ENCODE measurements at places on chromosomes 4 and X. TPM values are rescaled to one million over a fixed set of nuclear protein-coding genes. Genes with fewer than 3 reads are reported as not detected.

TLL1 gene
- total RNA-seq, result not detected

SH3D19 gene
- not detected for total RNA-seq

KIT gene
- total RNA-seq, result 0.20 TPM

DNA sequence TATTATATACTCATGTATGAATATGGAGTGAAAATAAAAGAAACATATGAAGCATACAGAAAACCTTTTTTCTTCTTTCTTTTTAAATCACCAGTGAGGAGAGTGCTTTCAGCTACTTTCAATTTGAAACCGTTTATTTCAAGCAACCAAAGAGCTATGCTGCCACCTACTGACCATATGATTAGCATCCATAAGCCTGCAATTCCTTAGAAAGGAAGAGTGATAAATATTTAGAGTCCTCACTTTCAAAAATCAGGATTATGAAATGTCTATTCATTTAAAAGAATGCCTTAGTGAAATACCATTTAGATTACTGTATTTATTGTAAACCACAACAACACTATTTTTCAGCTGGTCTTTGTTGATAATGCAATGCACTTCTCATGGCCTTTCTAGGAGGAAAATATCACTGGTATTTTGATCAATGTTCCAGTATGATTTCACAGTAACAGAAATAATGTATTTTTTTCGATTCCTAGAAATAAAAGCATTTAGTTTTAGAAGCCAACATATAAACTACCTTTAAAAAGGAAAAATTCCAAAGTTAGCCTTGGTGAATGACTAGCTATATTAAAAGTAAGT is 667.6 kb downstream of the PCDH18 start:
- no peaks in the 10 kb centered on the region for H3K4me1 ChIP-seq
- no peak for DNase-seq
- H3K36me3 ChIP-seq, result no peaks in the 10 kb centered on the region
- H3K27me3 ChIP-seq, result no peaks in the 10 kb centered on the region
- no peak overlapping the region for H3K4me3 ChIP-seq

GRCh38 chr4:163603257-163603656 is 108.8 kb downstream of the TMA16 start:
- H3K27ac ChIP-seq, result no peak overlapping the region
- H3K27me3 ChIP-seq, result no peaks in the 10 kb centered on the region
- no peaks in the 10 kb centered on the region for H3K4me1 ChIP-seq
- no peaks in the 10 kb centered on the region for H3K36me3 ChIP-seq
- H3K4me3 ChIP-seq, result no peak overlapping the region

- no peaks in the 10 kb centered on the region for H3K36me3 ChIP-seq
- no peak overlapping the region for H3K4me3 ChIP-seq
- no peak for DNase-seq
Measured at GRCh38 chrX:12405306-12405705, 267.0 kb downstream of the FRMPD4 start.

GRCh38 chr4:48109413-48110263 is 24.4 kb downstream of the TXK start:
- H3K36me3 ChIP-seq, result peaks cover 13% of the 10 kb centered on the region
- H3K4me3 ChIP-seq, result no peak overlapping the region
- H3K27ac ChIP-seq, result no peak overlapping the region
- no peaks in the 10 kb centered on the region for H3K27me3 ChIP-seq
- peak; percentile 49 for DNase-seq
- peaks cover 17% of the 10 kb centered on the region for H3K4me1 ChIP-seq

DNA sequence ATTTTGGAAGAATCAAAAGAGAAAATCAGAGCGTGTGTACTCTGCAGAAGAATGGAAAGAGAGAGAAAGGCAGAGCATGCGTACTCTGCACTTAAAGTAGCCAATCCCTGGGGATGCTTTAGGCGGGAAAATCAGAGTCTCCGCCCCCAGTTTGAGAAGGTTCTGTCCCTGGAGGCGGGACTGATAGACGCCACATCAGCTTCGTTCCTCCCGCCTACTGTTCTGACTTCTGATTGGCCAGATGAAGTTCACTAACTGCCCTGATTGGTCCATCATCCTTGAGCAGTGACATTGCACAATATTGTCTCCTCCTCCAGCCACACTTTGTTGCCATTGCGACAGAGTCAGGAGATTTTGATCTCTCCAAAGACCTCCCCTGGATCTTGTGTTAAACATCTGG is 23.8 kb downstream of the SSX1 start:
- no peak for DNase-seq
- no peaks in the 10 kb centered on the region for H3K27me3 ChIP-seq
- H3K4me3 ChIP-seq, result no peak overlapping the region
- H3K27ac ChIP-seq, result no peak overlapping the region

GRCh38 chr4:169098532-169098931 is 88.5 kb upstream of the CBR4 start:
- H3K27me3 ChIP-seq, result no peaks in the 10 kb centered on the region
- no peak for DNase-seq
- H3K4me1 ChIP-seq, result no peaks in the 10 kb centered on the region
- no peaks in the 10 kb centered on the region for H3K36me3 ChIP-seq

DNA sequence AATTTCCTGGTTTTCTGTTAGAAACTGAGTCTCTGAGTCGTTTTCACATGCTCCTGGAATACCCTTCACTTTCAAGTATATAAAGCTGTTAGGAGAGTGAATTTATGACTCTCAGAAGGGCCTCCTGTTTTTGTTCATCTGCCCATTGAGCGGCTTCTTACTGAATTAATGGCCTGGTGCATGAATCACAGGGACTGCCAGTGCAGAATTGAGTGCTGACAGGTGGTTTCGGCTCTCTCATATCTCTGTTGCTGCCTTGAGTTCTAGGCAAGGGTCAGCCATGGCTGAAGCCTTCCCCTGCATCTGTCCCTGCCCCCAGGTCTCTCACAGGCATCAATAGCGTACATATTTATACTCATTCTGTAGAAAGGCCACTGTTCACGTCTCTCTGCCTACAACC is 22.7 kb upstream of the SEPSECS start:
- H3K27me3 ChIP-seq, result no peaks in the 10 kb centered on the region
- peaks cover 17% of the 10 kb centered on the region for H3K4me1 ChIP-seq
- H3K27ac ChIP-seq, result no peak overlapping the region
- no peaks in the 10 kb centered on the region for H3K36me3 ChIP-seq

DNA sequence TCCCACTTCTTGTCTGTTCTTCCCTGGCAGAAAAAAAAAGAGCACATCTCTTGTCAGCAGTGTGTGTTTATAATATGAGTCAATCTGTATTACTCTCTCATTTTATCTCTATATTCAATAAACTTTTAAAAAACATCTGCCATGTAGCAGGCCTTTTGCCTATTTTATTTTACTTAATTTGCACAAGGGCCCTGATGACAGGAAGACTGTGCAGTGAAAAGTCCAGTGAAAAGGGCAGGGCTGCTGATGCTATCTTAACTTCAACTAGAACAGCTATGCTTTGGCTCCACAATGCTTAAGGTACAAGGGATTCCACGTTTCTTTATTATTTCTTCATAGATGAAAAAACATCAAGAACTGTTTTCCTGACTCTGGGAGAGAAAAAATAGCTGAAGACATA is 97.0 kb upstream of the DGKK start:
- no peaks in the 10 kb centered on the region for H3K36me3 ChIP-seq
- H3K27me3 ChIP-seq, result no peaks in the 10 kb centered on the region
- H3K4me3 ChIP-seq, result no peak overlapping the region
- H3K27ac ChIP-seq, result no peak overlapping the region

- no peak overlapping the region for H3K27ac ChIP-seq
- H3K27me3 ChIP-seq, result no peaks in the 10 kb centered on the region
- no peak for DNase-seq
- H3K36me3 ChIP-seq, result no peaks in the 10 kb centered on the region
- no peaks in the 10 kb centered on the region for H3K4me1 ChIP-seq
- H3K4me3 ChIP-seq, result no peak overlapping the region
Measured at GRCh38 chr4:168618577-168619265, 121.9 kb downstream of the PALLD start.

DNA sequence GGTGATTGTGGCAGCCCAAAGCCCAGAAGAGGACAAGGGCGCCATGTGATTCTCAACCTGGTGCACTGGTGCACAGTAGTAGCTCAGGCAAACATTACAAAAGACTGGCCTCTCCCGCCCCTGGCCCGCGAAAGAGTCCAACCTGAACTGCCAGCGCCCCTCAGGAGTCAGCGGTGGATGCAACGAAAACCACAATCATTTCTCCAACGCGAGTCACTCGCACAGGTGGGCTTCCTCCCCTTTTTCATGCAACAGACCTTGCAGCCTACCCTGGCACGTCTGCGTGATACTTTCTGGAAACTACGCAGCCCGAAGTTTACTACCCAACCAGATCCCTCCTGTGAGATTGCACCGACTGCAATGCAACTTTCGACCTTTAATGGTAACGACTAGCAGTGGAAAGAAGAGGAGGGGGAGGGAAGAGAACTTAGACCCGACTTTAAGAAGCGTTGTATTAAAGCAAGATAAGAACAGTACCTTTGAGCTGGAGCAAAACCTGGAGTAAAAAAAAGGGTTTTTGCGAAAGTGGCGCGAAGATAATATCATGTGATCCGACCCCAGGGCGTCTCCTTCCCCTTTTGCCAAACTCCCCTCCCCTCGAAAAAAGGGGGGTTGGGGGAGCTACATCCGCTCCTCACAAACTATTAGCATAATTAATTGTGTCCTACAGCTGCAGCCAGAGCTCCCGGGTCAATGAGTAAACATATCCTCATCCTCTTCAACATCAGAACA is 63.3 kb upstream of the CCDC160 start:
- H3K4me3 ChIP-seq, result peak overlapping the region; percentile 55

- no peak overlapping the region for H3K4me3 ChIP-seq
- no peak overlapping the region for H3K27ac ChIP-seq
- no peaks in the 10 kb centered on the region for H3K4me1 ChIP-seq
- peaks cover 58% of the 10 kb centered on the region for H3K36me3 ChIP-seq
- DNase-seq, result no peak
Measured at GRCh38 chr4:128846063-128846462, 36.6 kb downstream of the JADE1 start.
